ENCODE measurements at places on chromosomes 11 and 22.

- peak; percentile 84 for DNase-seq
Measured at GRCh38 chr11:13140873-13141655, 131.9 kb downstream of the RASSF10 start.

DNA sequence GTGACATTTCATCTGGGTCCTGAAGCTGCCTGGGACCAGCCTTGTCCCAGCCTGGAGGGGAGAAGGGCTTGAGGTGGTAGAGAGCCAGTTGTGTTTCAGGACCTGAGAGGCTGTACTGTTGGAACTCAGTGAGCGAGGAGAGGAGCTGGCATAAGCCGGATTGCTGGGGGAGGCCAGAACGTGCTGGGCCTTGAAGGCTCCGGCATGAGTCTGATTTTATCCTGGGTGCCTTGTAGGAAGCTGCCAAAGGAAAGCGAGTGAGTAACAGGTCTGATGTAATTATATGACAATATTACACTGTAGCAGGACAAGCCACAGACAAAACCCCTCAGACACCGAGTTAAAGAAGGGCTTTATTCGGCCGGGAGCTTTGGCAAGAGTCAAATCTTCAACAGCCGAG, 17.2 kb downstream of the AP2A2 start:
- no peak for DNase-seq

GRCh38 chr11:12734625-12735024, 60.4 kb downstream of the TEAD1 start:
- DNase-seq: no peak

DNA sequence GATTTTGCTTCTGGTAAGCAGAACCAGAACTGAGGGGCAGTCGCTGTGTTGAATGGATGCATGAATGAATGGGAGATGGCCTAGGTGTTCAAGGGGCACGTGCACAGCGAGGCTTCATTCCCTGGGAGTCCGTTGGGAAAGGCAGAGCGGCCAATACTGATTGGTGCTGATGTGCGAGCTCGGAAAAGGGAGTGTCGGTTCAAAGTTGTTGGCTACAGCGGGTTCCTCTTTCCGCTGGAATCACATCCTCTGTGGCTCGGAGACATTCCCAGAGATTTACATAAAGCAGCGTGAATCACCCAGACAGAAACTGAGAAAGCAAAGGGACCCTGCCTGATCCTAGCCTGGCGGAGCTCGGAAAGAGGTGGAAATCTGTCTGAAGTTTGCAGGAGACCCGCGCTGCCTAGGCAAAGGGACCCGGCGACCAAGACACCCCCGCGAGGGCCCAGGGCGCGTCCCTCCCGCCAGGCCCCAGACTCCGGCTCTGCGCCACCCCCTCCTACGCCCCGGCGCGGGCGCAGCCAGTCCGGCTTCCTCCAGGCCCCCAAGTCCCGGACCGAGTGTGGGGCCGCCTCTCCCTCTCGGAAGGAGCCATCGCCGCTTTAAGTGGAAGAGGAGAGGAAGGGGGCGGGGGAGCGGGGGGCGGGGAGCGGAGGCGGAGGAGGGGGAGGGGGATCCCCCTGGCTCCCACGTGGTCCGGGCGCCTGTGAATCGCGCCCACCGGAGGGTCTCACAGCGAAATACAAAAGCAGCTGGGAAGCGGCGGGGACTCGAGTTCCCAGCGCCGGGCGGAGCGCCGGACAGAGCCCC, at the start of gene FJX1:
Gene FJX1, plus strand, starts transcription at position 774 of the 810 bp plus-strand sequence. CDS start 177 bp downstream, outside the sequence.
- DNase-seq: peak; percentile 91

DNA sequence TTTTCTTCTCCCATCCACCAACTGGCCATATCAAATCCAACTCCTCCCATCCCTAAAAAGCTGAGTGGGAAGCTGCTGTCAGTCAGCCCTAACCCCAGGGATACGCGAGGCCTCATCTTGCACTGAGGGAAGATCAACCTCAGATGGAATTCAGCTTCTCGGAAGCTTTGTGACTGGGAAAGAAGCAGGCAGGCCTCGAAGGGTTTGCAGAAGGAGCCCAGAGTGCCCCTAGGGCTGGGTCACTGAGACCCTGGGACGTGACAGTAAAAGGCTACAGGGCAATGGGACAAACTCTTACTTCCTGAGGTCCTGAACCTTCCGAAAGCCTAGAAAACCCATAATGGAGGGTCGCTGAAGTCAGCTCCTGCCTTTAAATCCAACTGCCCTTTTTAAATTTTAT, 34.4 kb upstream of the NNMT start:
- no peak for DNase-seq

DNA sequence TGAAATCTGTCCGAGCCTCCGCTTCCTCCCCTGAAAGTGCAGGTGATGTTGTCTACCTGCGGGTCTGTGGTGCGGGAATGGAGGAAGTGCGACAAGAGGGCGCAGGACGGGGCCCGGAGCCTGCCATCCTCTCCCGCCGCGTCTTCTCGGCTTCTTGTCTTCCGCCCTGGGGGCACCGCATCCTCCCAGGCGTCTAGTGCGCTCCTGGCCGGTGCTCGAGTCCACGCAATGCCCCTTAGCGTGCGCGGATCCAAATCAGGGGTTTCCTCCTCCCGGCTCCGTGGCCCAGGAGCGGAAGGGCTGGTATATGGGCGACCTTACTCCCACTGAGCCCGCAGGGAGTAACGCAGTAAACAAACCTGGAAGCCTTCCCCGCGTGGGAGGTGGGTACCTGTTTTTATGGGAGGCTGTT, 405 bp downstream of the SFI1 start:
- DNase-seq: no peak

DNA sequence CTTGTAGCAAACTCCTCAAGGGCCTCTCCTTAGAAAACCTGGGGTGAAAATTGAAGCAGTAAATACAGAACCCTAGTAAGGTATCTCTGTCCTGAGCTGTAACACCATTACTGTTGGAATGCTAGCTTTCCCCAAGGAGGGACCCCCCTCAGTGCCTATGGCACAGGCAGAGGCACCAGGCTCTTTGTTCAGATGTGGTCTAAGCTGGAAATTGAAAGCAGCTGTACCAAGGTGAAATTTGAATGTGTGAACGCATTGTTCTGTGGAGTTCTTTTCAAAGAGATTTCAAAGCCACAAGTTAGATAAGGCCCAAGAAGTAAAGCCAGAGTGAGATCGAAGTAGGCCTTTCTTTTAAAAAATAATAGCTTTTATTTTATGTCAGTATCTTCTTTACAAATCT, 71.9 kb upstream of the HORMAD2 start:
- DNase-seq: no peak

- DNase-seq: peak; percentile 6
Measured at GRCh38 chr11:101010899-101011298, 118.7 kb downstream of the PGR start.

GRCh38 chr11:16169956-16170847, 186.1 kb downstream of the SOX6 start:
- no peak for DNase-seq

- no peak for DNase-seq
Measured at GRCh38 chr22:22865311-22866072, 22.1 kb upstream of the IGLL5 start.

DNA sequence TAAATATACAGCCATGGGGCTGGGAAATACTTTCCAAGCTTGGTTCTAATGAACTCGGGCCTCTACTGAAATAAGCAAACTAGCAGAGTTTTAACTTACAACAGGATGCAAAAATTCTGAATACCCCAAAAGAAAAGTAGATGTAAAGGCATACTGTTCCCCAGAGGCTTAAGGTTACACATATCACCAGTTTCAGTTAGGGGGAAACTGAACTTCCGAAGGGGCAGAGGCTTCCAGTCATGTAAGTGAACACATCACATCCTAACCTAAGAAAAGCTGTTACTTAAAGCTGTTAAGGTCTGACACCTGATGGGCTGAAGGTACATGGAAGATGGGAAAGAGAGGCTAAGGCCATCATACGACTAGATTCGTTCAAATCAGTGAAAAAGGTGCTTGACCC, 2.3 kb downstream of the GAB2 start:
- no peak for DNase-seq

DNA sequence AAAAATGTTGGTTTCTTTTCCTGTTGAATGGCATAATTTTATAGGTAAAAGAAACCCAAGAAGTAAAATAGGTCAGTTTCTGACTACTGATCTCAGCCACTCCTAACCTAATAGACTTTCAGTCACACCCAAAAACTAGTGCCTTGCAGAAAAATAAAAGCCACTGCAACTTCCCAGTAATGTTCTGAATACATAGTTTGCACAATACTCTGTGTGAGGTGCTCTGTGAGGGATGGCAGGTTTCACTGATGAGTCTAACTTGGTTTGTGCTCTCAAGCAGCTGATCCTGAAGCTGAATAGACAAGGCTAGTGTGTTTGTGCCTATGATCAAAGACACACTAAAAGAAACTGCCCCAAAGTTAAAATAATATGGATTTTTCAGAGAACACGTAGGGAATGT, 758.3 kb downstream of the NELL1 start:
- DNase-seq: no peak

GRCh38 chr11:737366-737765, 9.9 kb upstream of the TALDO1 start:
- DNase-seq: no peak

- DNase-seq: no peak
Measured at GRCh38 chr11:95501761-95502266, 270.8 kb upstream of the SESN3 start.

DNA sequence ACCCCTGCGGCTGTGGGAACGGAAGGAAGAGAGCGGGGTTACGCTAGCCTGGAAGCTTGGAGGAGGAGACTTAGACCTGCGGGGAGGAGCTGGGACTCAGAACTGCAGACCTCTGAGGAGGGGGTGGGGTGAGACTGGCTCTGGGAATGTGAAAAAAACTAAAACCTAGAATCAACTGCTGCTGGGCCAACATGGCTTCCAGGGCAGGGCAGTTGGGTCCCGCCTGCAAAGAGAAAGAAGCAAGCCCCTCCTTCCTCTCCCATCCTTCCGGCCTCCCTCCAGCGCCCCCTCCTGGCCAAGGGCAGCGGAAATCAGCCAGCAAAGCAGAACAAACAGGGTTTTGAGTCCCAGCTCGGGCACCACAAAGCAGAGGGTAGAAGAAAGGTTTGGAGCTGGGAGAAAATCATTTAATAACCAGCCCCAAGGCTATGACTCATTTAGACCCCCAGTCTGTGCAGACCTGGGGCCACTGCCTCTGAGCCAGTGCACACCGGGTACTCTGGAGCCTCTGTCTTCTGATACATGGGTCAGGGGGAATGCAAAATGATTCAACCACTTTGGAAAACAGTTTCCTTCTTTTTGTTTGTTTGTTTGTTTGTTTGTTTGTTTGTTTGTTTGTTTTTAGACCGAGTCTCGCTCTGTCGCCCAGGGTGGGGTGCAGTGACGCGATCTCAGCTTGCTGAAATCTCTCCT, 7.3 kb upstream of the NCF4 start:
- DNase-seq: peak; percentile 38

DNA sequence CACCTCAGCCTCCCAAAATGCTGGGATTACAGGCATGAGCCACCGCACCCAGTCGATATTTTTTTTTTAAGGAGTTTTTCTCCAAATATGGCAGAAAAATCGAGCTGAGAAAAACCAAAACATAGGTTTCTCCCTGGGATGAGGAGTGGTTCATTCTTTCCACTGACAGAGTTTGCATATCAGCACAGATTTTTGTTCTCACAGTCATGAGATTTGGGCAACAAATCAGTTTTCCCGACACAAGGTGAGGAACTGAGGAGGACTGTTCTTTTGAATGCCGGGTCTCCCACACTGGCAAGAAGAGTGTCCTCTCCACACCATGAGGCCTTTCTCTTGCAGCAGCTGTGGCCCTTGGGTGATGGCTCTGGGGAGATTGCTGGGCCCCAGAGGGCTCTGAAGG, 3.8 kb upstream of the EHD1 start:
- no peak for DNase-seq

DNA sequence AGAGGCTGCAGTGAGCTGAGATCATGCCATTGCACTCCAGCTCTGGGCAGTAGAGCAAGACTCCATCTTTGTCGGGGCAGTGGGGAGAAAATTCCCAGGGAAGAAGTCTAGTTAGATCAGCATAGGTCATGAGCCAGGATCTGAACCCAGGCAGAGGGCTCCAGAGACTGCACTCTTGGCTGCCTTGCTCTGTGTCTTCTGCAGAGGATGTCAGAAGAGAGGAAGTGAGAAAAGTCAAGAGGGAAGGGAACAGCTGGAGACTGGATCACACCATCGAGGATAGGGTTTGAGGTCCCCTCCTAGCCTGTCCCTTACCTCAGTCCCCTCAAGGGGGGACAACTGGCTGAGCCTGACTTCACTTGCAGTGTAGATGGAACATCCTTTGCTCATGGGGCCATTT, 5.8 kb downstream of the MYOD1 start:
- DNase-seq: no peak

DNA sequence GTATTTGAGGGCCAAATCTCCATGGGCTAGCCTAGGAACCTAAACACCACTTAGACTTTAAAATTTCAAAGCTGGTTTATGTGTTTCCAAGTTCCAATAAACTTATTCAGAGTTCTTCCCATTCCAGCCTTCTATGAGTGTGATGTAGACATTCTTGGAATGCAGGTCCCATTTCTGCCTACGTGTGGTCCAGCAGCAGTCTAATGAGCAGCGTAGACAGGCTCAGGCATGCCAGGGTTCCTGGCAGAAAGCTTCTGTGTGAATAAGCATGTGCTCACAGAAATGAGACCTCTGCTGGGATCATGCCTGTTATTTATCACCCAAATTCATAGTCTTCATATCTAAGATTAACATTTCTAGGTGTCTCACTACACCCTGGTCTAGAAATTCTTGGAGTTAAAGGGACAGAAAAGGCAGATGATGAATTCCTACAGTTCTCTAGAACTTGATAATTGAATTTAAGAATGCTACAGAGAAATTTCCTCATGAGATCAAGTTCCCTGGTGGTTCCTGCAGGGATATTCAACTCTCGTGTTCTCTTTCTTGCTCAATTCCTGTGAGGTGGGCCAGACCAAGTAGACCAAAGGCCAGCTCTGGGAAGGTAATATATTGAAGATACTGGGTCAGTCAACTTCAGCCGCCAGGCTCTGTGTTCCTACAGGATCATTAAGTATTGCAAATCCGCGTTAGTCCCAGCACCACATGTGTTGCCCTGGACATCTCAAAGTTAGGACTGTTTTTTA, 17.6 kb downstream of the RNF185 start:
- peak; percentile 54 for DNase-seq

GRCh38 chr11:85718991-85719807, 33.2 kb upstream of the CCDC89 start:
- DNase-seq: peak; percentile 99

GRCh38 chr11:61756452-61757212, 4.2 kb downstream of the MYRF start:
- DNase-seq: peak; percentile 84

DNA sequence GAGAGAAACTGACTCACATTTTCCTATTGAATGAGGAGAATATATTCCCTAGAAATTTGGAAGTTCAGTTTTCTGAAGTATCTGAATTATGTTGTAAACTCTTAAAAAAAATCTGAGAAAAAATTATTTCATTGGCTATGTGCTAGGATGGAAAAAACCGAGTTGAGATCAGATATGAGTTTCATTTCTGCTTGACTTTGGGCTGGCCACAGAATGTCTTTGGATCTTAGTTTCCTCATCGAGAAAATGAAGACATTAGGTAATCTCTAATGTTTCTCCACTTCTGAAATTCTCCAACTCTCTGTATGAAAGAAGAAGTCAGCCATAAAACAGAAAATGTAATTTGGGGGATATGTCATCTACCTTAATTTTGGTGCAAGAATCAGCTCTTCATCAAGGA, 28.8 kb downstream of the SLN start:
- DNase-seq: no peak

- no peak for DNase-seq
Measured at GRCh38 chr11:72348250-72348649, 86.1 kb downstream of the CLPB start.
